ENCODE measurements at places on chromosomes 3 and 15.

- DNase-seq = no peak
Observed at GRCh38 chr15:94231723-94232468, 535 bp downstream of the MCTP2 start.

GRCh38 chr15:34239151-34239808, 14.5 kb downstream of the EMC4 start:
- DNase-seq = no peak

DNA sequence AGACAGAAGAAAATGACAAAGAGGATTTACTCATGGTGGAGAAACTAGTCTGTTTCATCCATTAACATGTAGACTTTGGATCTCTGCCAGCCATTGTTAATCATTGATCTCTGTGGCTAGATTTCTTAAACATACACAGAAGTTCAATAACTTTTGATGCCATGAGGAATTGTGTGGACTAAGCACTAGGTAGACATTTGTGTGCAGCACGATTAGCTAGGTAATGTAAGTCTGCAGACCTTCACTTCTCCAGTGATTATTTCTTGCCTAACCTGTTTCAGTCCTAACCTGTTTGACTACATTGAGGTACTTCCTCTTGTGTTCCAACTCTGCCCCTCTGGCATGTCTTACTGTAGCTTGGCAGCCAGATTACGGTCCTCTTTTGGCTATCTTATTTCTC, 928.5 kb upstream of the ROBO1 start:
- no peak for DNase-seq

GRCh38 chr15:64739156-64739555, 36.2 kb downstream of the RBPMS2 start:
- DNase-seq = no peak

- no peak for DNase-seq
Observed at GRCh38 chr3:155748611-155749365, 3.9 kb upstream of the PLCH1 start.

DNA sequence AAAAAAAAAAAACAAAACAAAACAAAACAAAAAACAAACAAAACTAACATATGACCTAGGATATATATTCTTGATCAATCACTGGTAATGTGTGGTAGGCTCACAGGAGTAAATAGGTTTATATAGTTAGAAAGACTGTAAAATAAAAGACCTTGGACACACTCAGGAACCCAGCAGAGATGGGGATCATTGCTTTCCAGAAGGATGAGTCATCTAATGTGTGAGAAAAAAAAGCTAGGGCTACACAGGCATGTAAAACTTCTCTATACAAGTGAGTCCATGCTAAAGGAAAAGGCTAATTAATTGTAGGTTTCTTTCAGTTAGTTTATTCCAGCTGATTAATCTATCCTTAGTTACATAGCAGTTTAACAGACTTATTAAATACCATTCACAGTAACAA, 710.3 kb upstream of the ARPP21 start:
- no peak for DNase-seq

DNA sequence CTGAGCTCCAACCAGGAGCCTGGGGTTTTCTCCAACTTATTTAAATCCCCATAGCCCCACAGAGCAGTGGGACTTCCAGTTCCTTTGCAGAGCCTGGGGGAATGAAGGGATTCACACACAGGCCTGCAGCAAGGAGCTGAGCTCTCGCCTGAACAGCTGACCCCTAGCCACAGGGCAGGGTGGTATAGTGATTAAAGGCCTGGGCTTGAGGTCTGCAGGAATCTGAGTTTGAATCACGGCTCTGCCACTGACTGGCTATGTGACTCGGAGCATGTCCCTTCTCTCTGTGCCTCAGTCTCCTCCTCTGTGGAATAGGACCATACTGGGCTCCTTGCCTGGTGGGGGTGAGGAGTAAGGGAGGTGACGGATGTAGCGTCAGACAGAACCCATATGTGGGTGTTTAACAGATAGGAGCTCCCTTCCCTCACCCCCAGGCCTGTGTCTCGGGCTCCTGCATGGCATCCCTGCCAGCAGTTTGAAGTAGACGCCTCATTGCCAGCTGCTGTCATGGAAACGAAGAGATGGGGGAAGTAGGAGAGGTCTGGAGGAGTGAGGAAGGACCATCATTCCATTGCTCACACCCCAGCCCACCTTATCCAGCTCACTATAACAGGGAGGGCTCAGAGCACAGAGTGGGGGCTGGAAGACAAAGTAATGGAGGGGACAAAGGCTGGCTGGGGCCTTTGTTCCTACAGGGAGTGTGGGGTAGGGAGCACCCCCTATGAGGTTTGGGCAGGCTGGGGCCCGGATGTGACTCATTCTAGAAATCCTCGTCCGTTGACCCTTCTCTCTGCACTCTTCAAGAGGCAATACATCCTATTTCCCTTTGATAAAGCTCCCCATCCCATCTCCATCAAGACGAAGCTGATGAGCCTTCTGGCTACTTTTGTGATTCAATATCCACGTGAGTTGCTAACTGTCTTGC, 14.8 kb downstream of the HRH1 start:
- no peak for DNase-seq

DNA sequence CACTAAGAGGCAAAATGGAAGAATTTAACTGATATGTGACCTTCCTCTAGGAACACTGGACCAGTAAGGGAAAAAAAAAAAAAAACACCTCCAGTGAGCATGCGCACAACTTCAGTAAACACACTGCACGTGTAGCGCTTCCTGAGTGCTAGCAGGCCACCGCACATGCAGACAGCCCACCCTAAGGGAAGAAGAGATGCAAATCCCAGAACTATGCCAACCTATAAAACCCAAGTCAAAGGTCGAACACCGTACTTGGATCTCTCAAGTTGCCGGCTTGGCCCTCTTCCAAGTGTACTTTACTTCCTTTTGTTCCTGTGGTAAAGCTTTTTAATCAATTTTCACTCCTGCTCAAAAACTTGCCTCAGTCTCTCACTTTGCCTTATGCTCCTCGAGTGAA, 64.5 kb upstream of the CADPS start:
- no peak for DNase-seq

- DNase-seq = no peak
Observed at GRCh38 chr15:35499723-35500122, 46.2 kb downstream of the DPH6 start.

GRCh38 chr3:11539677-11540076, 104.0 kb downstream of the VGLL4 start:
- no peak for DNase-seq

GRCh38 chr3:147002721-147003120, 397.6 kb upstream of the PLSCR5 start:
- no peak for DNase-seq

- no peak for DNase-seq
Observed at GRCh38 chr3:119245778-119246177, 5.1 kb upstream of the B4GALT4 start.
